ENCODE measurements at places on chromosomes 2 and 18. TPM values are rescaled to one million over a fixed set of nuclear protein-coding genes. Genes with fewer than 3 reads are reported as not detected.

The ALKAL2 gene
- total RNA-seq = 1.3 TPM

- peak; percentile 89 for DNase-seq
- no peak overlapping the region for H3K4me3 ChIP-seq
- H3K27ac ChIP-seq = peak overlapping the region; percentile 19
- no peaks in the 10 kb centered on the region for H3K27me3 ChIP-seq
- H3K36me3 ChIP-seq = no peaks in the 10 kb centered on the region
- peaks cover 6% of the 10 kb centered on the region for H3K4me1 ChIP-seq
These were observed 97.6 kb downstream of the NDUFA10 start for GRCh38 chr2:239927424-239927981.

DNA sequence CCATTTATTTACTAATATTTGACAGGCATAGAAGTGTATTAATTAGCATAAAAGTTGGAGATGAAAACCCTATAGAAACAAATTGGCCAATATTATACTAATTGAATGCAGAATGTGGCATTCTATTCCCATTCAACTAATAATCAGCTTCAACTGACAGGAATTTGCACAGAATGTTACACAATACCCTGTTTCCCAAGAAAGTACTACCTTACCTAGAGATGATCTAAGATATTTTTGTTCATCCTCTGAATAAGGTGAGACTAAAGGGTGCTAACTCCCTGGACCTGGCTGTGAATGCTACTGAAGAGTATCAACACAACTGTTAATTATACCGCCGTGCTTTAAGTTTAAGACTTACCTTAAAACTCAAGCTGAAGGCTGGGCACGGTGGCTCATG lies 28.9 kb downstream of the CEP68 start:
- no peak overlapping the region for H3K4me3 ChIP-seq
- peaks cover 63% of the 10 kb centered on the region for H3K36me3 ChIP-seq
- H3K4me1 ChIP-seq = no peaks in the 10 kb centered on the region
- no peak for DNase-seq
- H3K27me3 ChIP-seq = no peaks in the 10 kb centered on the region

- DNase-seq = peak; percentile 49
- H3K4me1 ChIP-seq = peaks cover 17% of the 10 kb centered on the region
- H3K36me3 ChIP-seq = no peaks in the 10 kb centered on the region
- H3K27ac ChIP-seq = no peak overlapping the region
- no peaks in the 10 kb centered on the region for H3K27me3 ChIP-seq
- no peak overlapping the region for H3K4me3 ChIP-seq
These were observed 3.7 kb downstream of the GPR17 start for GRCh38 chr2:127649684-127650040.

DNA sequence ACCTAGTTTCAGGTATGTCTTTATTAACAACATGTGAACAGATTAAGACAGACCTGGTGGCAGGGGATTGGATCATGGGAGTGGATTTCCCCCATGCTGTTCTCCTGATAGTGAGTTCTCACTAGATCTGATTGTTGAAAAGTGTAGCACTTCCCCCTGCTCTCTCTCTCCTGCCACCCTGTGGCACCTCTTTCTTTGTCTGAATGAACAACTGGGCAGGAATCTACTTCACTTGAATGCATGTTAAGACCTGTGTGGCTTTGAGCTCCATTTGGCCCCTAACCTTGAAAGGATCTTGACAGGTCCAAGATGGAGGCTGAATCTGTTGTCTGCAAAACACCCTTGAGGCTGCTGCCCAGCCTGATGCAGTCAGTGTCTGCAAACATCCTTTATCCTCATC lies 194.4 kb downstream of the RNF144A start:
- no peak overlapping the region for H3K4me3 ChIP-seq
- no peaks in the 10 kb centered on the region for H3K4me1 ChIP-seq
- H3K36me3 ChIP-seq = no peaks in the 10 kb centered on the region
- no peak for DNase-seq
- no peaks in the 10 kb centered on the region for H3K27me3 ChIP-seq

The UGT1A5 gene
- not detected for total RNA-seq

The RAB6C gene
- 0.14 TPM for total RNA-seq

The SPP2 gene
- not detected for total RNA-seq
